ENCODE measurements at places on chromosomes 2 and 18.

DNA sequence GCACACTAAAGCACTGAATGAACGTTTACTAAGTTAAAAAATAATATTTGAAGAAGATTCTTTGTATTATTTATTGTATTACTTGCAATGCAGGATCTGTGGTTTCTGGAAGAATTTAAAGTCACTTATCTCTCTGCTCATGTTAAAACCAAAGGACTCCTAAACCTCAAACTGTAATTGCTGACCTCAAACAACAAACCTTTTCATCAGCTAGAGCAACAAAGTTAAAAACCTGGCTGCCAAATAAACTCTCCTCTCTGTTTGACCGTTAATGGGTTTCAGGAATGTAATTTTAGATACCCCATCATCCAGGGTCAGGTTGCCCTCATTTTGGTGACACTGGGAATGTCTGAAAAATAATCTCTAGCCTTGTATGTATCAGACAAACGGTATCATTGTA, 239.1 kb downstream of the TGIF1 start:
- DNase-seq, result no peak

GRCh38 chr18:38576349-38576748, 1010.8 kb upstream of the CELF4 start:
- DNase-seq, result no peak

GRCh38 chr18:22650247-22650646, 232.5 kb upstream of the CTAGE1 start:
- DNase-seq, result no peak

DNA sequence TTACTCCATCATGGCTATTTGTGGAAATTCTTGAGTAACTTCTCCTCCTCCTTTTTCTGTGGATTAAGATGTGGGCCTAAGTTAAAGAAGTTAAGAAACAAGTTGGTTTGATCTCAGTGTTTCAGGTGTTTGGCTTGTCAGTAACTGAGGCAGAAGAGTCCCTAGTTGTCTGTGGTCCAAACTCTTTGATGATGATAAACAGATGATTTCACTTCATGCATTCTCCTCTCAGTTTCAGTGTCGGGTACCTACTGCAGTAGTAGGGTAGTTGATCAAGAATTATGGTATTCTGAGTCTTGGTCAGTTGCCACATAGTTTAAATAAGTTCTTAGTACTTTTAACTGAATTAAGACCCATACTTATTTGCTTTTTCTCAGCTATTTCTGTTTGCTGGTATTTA, 85.6 kb downstream of the NCOA1 start:
- DNase-seq, result no peak

- DNase-seq, result no peak
Observed at GRCh38 chr2:127181851-127182250, 38.2 kb downstream of the CYP27C1 start.

GRCh38 chr2:239407112-239407511, 6.3 kb upstream of the HDAC4 start:
- no peak for DNase-seq

GRCh38 chr2:88212251-88212790, 42.2 kb downstream of the THNSL2 start:
- peak; percentile 68 for DNase-seq

DNA sequence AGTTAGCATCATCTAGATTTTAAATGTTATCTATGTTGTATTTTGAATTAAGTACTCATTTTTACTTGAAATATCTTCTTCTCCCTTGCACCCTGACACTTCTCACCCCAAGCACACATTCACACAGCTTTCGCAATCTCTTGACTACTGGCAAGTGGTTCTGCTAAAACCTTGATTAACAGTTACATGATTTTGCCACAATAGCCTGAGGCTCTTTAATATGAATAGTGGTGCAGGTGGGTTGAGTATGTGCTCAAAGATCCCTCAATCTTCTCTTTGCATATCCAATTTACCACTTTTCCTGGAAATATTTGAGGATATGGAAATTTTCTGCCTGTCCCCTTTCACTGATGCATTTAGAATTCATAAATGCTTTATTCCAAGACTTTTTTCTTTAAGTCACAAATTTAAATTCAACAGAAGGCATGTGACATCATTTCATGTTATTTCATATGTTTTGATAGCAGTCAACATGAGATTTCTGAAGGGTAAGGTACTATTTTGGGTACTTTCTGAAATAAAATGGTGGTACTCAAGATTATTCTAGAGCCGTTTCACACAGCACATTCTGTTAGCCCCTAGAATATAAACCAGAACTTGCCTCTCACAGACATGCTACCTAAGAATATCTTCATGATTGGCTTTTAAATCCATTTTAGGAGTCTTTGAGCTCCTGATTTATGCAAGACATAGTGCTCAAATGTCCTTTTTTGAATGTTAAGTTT, 339.7 kb downstream of the RPRM start:
- DNase-seq, result no peak

GRCh38 chr2:6934758-6935651, 17.8 kb downstream of the RNF144A start:
- no peak for DNase-seq

DNA sequence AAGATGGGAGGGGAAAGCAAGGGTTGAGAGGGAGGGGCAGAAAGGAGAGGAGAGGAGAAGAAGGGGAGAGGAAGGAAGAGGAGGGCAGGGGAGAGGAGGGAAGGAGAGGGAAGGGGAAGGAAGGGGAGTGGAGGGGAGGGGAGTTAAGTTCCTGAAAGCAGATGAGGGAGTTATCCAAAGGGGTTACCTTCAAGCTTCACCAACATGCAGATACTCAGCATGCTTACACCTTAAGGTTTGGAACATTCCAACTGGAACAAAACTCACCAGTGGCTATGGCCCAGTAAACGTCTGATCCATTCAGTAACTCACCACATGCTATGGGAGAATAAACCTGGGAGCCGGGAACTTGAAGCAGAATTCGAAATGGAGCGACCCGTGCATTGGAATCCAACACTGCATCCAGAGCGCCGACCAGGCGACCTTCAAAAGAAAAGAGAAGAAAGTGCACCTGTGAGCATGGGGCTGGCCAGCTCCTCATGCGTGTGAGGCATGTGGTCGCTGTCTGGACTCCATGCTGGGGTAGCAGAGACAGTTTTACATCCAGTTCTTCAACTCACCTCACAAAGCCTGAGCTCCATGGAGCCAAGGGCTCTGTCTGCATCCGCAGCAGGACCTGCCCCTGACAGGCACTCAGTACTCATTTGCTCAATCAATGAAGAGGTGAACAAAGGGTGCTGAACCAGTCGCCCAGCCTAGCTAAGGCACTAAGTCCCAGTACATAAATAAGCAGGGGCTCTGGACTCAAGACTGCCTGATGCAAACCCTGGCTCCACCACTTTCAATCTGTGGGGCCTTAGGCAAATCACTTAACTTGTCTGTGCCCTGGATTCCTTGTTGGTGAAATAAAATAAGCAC, 61.0 kb downstream of the TBC1D8 start:
- DNase-seq, result peak; percentile 16

- no peak for DNase-seq
Observed at GRCh38 chr2:238602223-238602960, 175.7 kb downstream of the ASB1 start.

GRCh38 chr18:48896326-48896874, 54.4 kb downstream of the SMAD7 start:
- no peak for DNase-seq

DNA sequence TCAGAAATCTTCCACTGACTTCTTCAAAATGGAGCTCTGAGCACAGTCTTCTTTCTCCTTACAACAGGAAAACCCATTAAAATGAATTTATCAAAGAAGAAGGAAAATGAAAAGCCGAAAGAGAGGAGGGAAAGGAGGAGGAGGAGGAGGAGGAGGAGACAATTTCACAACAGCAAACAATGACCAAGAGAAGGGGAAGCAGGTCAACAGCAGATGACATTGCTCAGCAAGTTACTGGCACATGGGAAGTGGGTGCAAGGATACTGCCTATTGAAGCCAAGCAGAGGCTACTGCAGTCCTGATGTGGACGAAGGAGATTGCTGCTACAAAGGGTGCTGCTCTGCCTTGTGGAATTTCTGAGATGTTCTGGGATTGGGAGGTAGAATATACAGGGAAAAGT, 268.2 kb upstream of the FBXO11 start:
- no peak for DNase-seq
